CD4-positive, CD25-positive, alpha-beta regulatory T cell (primary cell): ENCODE measurements at places on chromosomes 1 and 21.

DNA sequence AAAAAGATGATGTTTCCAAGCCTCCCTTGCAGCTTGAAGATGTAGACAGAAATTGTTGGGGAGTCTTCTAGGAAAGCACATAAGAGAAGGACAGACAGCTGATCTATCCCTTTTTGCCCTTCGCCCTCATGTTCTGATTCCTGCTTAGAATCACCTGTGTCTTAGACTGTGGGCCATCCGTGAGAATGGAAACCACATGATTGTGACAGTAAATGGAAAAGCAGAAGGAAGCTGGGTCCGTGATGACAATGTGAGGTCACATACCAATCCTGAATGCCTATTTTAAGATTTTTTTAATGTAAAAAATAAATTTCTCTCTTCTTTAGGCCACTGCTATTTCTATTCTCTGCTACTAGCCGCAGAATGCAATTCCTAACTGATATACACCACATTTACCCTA lies 67.7 kb upstream of the C1orf87 start:
- H3K27me3 ChIP-seq, result peaks cover 2% of the 10 kb centered on the region
- DNase-seq, result no peak
- no peaks in the 10 kb centered on the region for H3K4me1 ChIP-seq
- no peak overlapping the region for H3K27ac ChIP-seq
- no peak overlapping the region for H3K4me3 ChIP-seq
- no peaks in the 10 kb centered on the region for H3K36me3 ChIP-seq

- H3K27me3 ChIP-seq, result peaks cover 7% of the 10 kb centered on the region
- no peak overlapping the region for H3K27ac ChIP-seq
- no peaks in the 10 kb centered on the region for H3K36me3 ChIP-seq
- DNase-seq, result no peak
- no peak overlapping the region for H3K4me3 ChIP-seq
Measured at GRCh38 chr1:66527686-66528085, 6.3 kb upstream of the SGIP1 start.

DNA sequence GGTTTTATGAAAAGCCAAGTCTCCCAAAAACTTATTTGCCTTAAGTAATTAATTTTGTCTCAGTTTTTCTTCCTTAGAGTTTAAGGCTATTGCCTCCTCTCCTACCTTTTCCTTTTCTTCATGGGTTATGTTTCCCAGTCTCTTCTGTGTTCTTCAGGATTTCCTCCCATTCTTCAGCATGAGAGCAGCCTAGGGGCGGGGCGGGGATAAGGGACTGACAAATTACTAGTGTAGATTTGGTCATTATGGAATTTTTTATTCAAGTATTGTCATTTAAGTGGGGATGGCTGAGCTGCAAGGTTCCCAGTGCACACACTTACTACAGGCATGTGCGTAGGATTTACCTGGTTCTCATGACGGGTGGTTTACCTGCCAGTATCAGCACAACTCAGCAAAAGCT lies 35.2 kb upstream of the PIGV start:
- no peak overlapping the region for H3K4me3 ChIP-seq
- H3K27me3 ChIP-seq, result no peaks in the 10 kb centered on the region
- H3K4me1 ChIP-seq, result peaks cover 25% of the 10 kb centered on the region
- DNase-seq, result no peak
- H3K36me3 ChIP-seq, result peaks cover 51% of the 10 kb centered on the region

GRCh38 chr1:48773133-48773532 lies 3.6 kb downstream of the BEND5 start:
- H3K4me3 ChIP-seq, result no peak overlapping the region
- H3K36me3 ChIP-seq, result no peaks in the 10 kb centered on the region
- no peak for DNase-seq
- peaks cover 3% of the 10 kb centered on the region for H3K4me1 ChIP-seq

DNA sequence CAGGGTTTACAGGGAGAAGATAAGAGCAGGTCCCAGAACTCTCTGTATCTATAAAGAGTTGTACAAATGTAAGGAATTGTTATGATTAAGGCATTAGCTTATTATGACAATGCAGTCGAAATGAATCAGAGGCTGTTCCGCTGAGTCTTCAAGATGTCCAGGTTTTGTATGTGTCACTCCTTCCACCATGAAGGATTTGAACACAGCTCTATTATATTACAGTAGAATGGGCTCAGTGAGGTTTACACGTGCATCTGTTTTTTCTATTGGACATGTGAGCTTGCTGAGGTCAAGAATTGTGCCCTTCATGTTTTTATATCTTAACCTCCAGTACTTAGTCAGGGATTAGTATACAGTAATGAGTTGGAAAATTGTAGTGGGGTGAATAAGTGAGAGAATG lies 86.3 kb downstream of the MPZL1 start:
- DNase-seq, result no peak
- peaks cover 25% of the 10 kb centered on the region for H3K4me1 ChIP-seq
- H3K4me3 ChIP-seq, result no peak overlapping the region
- no peaks in the 10 kb centered on the region for H3K27me3 ChIP-seq
- H3K27ac ChIP-seq, result no peak overlapping the region
- no peaks in the 10 kb centered on the region for H3K36me3 ChIP-seq

DNA sequence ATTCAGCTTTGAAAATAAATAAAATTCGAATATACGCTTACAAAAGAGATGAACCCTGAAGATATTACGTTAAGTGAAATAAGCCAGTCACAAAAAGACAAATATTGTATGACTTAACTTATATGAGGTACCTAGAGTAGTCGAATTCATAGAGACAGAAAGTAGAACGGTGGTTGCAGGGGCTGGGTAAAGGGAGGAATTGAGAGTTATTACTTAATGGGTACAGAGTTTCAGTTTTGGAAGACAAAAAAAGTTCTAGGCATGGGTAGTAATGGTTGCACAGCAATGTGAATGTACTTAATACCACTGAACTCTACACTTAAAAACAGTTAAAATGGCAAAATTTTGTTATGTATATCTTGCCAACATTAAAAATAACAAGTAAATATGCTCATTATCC lies 48.6 kb upstream of the ZNHIT6 start:
- no peaks in the 10 kb centered on the region for H3K27me3 ChIP-seq
- H3K4me1 ChIP-seq, result no peaks in the 10 kb centered on the region
- H3K27ac ChIP-seq, result no peak overlapping the region
- no peak for DNase-seq

DNA sequence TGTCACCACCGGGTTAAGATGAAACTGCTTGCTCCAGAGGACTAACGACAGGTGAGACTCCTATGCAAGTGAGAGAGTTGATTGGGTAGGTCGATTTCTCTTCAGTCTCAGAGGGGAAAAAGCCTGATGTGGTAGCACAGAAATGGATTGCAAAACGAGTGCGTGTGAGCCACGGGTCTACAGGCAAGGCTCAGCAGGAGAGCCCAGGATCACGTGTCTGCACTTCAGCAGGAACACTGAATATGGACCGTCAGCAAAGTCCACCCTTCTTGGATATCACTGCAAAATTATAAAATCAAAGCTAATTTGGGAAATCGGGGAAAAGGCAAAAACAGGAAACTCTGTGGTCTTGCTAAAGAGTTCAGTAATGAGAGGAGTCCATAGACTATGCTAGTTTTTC lies 107.7 kb upstream of the ZNF648 start:
- no peaks in the 10 kb centered on the region for H3K4me1 ChIP-seq
- H3K27ac ChIP-seq, result no peak overlapping the region
- DNase-seq, result no peak
- H3K36me3 ChIP-seq, result no peaks in the 10 kb centered on the region

DNA sequence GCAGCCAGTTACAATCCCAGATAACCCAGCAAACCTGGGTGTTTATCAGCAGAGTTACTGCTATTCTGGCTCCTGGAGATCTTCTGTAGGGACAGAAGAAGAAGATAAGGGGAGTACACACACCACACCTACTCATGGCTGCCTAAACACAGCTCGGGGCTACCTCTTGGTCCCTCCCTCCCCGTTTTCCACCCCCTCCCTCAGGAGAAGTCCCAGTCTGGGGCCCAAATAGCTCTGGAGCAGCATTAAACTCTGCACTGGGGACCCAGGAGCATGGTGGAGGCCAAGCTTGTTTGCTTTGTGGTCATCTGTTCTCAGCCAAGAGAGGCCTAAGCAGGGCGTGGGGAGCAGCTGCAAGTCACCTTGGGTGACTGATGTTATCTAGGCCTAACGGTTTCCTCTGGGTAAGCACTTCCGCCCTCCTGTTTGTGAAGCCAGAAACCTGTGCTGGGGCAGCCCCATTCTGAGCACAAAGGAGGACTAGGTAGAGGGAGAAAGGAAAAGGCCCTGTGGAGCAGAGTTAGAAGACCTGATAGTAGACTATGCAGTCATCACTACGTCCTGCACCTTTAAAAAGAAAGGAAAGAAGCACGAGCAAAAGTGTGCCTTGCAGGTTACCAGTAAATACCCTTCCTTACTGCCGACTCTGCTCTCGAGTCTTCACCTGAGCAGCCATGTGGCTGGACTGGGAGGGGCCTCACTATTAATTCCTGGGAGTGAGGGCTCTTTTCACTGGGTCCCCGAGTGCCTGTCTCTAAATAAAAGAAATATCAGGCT lies 2.0 kb upstream of the RCSD1 start:
- H3K4me1 ChIP-seq, result peaks cover 59% of the 10 kb centered on the region
- peak overlapping the region; percentile 91 for H3K27ac ChIP-seq
- no peaks in the 10 kb centered on the region for H3K27me3 ChIP-seq
- H3K36me3 ChIP-seq, result no peaks in the 10 kb centered on the region
- peak; percentile 96 for DNase-seq
